ENCODE measurements at places on chromosomes 13 and 19.

DNA sequence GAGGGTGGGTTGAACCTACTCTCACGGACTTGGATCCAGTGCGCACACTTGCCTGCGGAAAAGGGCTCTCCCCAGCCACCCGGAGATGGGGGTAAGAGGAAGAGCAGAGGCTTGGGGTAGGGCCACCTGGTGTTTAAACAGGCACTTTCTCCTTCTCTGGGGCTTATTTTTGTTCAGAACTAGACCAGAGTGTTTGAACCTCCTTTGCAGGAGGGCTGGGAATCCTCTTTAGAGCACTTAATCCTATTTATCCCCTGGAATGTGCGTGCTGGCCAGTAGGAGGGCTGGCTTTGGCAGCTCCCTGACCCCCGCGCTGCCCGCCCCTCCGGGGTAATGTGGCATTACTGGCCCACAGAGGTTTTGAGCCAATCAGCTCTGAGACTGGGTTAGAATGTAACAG lies 2.0 kb downstream of the RGS9BP start:
- DNase-seq, result no peak

DNA sequence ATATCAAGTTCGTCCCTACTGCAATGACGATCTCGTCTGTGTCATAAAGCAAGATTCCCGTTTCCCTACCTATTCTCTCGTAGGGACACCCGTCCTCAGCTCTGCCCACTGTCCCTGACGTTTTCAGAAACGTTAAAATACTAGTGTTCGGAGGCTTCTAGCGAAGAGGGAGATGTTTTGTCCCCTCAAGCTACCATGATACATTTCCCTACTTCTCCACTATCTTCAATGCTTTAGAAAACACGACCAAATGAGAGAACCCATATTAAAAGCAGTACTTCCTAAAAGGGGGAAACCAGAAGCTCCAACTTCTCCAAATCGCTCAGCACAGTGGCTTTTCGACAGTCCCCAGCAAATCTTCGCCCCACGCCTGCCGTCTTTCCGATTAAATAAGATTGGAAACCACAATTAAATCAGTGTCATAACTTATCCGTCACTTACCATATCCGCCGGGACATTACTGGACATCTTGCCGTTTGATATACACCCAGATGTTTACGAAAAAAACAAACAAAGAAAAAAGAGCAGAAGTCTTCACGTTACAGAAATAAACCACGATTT lies 1.3 kb downstream of the UBL3 start:
- peak; percentile 76 for DNase-seq

DNA sequence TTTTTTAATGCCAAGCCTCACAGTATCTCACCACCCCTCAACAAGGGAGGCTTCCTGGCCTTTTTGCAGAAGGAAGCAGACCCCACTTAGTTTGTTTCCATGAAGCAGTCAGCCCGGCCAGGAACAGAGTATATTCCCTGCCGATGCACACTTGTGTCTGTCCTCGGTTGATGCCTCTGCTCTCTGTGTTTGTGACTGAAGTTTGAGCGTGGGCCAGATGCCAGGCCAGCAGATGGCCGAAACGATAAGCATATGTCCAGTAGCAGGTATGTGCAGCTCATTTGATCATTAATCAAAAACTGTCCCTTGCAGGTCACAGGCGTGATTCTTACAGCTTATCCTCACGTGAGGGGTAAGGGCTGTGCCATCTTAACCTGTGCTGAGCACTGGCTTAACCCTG lies 144.0 kb downstream of the IRS2 start:
- DNase-seq, result no peak

GRCh38 chr13:32135056-32135390 lies 103.4 kb downstream of the FRY start:
- DNase-seq, result no peak

DNA sequence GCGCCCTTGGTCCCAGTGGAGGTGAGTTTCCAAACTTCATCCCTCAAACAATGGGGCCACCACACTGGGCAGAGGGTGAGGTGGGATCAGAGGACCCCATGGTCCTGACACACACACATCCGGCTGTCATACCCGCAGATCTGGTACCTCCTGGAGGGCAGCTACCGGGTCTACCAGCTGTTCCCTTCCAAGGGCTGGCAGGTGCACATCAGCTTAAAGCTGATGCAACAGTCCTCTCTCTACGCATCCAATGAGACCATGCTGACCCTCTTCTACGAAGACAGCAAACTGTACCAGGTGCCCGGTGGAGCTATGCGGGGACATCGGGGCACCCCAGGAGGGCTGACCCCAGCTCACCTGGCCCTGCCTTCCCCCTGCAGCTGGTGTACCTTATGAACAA lies 14.0 kb upstream of the PSMD8 start:
- DNase-seq, result no peak

DNA sequence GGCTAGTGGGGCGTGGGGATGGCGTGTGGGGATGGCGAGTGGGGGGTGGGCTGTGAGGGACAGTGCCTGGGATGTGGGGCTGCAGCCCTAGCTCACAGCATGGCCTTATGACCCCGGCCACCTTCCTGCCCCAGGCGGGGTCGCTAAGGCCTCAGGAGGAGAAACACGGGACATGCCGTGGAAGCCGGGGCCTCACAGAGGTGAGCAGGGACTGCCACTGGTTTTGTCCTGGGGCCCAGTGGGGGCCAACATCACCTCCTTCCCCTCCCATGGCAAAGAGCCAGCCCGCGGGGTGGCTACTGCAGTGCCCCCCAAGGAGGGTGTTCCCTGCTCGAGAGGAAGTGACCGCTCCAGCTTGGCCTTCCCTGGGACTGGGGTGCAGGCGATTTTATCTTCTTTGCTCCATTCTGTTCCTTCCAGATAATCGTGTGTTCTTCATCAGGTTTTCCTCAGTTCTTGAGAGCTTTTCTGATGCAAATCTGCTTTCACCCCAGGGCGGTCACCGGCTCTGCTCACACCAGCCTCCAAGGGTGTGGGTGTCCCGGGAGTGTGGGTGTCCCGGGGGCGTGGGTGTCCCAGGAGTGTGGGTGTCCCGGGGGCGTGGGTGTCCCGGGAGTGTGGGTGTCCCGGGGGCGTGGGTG lies 1.2 kb downstream of the F7 start:
- no peak for DNase-seq

DNA sequence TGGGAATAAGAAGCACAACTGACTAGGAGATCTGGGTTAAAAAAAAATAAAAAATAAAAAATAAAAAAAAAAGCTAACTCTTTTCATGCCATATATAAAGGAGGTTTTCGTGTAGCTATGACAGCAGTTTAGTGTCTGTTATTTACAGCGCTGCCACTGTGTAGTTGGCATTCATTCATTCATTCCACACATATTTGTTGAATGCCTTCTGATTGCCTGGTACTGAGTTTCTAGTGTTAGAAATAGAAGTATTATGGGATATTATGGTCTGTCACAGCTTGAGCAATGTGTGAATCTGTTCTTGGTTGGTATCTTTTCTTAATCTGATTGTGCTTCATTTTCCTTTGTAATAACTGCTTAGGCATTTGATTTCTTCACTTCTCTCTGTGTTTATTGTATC lies 237.4 kb downstream of the NBEA start:
- DNase-seq, result no peak

DNA sequence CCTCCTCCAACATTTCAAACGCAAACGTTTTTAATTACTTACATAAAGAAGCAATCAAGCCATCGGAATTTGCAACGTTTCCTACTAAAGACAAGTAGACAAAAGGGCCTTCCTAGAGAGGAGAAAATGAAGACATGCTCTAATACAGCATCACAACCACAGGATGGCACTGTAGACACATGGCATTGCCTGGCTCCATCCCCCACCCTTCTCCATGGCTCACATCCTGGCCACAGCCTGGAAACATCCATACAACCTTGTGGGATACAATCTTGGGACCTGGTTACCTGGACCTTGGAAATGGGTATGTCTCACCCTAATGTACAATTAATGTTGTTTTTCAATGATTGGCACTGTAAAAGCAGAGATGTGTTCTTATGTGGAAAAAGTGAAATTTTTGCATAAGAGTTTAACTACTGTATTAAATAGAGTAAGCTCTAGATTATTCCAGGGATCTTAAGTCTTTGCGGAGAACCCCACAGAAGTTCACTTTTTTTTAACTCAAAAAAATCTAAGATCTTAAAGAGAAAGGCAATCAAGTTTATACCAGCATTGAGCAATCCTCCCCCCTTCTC lies 21.5 kb downstream of the EBPL start:
- DNase-seq, result peak; percentile 77

DNA sequence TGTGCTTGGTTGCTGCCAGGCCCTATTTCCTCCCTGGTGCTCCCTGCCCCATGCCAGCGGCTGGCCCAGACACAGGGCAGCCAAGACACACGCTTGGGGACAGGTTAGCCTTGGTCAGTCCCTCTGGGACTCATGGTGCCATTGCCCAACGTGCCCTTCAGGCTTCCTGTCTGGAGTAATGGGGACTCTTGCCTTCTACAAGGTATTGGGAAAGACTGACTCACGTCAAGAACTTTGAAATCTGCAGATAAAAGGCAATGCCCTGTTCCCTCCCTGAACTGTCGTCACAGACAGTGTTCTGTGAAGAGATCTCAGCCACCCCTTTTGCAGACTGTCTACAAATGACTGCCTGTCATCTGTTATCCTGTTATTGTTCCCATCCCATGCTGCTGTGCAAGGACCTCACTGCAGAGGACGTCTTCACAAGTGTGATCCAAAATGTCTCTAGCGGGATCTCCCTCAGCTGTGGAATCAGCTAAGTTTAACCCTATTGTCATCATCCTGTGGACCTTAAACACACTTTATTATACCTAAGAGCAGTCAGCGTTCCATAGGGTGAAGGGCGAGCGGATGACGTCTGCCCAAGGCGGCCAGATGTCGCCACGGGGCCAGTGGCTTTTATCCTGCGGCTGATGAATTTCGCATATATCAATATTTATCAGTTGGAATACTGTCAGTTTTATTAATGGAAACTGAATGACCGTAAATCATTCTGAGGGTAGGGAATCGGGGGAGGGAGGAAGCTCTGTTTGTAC lies 59.0 kb downstream of the GSX1 start:
- peak; percentile 8 for DNase-seq

DNA sequence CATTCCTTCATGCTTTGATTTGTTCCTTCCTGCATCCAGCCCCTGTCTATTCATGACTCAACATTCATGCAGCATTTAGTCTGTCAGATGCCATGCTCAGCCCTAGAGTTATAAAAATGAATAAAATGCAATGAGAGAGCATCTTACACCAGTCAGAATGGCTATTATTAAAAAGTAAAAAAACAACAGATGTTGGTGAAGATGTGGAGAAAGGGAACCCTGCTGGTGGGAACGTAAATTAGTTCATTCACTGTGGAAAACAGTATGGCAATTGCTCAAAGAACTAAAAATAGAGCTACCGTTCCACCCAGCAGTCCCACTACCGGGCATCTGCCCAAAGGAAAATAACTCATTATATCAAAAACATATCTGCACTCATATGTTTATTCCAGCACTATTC lies 70.0 kb upstream of the GTF3A start:
- DNase-seq, result no peak

DNA sequence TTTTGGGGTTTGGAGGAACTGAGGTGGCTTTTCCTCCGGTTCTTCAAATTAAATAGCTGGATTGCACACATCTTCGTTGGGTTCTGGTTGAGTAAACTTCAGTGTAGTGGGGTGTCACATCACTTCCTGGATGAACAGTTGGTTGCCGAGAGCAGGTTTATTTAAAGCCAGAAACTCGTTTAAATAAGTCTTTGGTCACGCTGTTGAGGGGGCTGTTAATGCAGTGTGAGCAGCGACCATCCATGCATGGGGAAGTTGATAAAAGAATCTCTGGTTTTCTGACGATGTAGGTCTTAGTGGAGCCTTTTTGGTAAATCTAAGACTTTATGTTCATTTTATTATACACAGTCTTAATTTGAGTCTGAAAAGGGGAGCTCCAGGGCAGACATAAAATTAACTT lies 351.2 kb upstream of the ARGLU1 start:
- DNase-seq, result no peak

GRCh38 chr19:40178756-40179155 lies 12.5 kb upstream of the MAP3K10 start:
- no peak for DNase-seq

GRCh38 chr19:29143183-29143582 lies 69.8 kb downstream of the UQCRFS1 start:
- DNase-seq, result no peak

GRCh38 chr19:5104871-5105351 lies 136.0 kb downstream of the KDM4B start:
- no peak for DNase-seq

- no peak for DNase-seq
Measured at GRCh38 chr13:92727118-92727517, 499.5 kb upstream of the GPC6 start.
